ENCODE measurements at places on chromosomes 6 and 20.

DNA sequence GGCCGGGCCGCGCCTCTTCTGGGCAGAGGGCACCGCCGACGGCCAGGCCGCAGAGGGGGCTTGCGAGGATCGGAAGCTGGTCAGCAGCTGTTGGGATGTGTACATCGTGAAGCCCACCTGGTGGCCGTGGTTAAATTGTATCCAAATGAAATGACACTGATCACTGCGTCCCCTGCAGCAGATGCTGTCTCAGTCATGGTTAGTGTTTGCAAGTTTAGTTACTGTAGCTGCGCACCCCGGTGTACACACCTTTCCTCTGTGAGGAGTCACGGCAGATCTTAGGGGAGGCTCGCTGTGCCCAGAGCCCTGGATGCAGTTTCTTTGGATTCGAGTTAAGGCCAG, 653 bp downstream of the NAA20 start:
- no peak for DNase-seq

DNA sequence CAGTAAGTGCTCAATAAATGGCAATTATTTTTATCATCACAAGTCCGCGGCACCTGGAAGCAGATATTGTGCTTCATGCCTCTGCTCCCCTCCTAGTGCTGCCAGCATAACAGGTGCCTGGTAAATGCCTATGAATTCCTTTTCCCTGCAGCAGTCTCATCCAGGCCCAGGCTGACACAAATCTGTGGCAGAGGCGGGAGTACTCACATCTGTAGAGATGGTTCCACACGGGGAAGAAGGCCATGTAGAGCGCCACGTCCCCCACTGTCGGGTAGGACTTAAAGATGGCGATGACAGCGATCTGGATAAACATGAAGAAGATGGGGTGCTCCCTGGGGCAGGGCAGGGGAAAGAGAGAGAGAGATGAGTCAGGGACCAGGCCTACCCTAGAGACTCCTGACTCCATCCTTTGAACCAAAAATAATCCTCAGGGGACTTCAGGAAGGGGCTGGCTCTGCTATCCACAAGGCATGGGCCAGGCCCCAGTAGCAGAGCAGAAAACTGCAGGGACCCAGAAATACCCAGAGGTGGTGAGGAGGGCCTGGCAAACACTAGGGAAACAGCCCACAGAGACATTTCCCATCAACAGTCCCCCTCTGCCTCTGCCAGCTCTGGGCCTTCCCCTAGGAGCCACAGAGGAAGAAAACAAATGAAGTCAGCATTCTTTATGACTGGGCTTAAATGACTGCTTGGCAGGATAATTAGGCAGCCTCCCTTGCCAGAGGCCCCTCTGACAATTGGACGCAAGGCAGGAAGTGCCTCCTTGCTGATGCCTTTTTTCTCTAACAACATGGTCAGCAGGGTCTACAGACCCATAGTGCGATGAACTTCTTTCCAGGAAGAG, 23.0 kb downstream of the MAP1LC3A start:
- no peak for DNase-seq

DNA sequence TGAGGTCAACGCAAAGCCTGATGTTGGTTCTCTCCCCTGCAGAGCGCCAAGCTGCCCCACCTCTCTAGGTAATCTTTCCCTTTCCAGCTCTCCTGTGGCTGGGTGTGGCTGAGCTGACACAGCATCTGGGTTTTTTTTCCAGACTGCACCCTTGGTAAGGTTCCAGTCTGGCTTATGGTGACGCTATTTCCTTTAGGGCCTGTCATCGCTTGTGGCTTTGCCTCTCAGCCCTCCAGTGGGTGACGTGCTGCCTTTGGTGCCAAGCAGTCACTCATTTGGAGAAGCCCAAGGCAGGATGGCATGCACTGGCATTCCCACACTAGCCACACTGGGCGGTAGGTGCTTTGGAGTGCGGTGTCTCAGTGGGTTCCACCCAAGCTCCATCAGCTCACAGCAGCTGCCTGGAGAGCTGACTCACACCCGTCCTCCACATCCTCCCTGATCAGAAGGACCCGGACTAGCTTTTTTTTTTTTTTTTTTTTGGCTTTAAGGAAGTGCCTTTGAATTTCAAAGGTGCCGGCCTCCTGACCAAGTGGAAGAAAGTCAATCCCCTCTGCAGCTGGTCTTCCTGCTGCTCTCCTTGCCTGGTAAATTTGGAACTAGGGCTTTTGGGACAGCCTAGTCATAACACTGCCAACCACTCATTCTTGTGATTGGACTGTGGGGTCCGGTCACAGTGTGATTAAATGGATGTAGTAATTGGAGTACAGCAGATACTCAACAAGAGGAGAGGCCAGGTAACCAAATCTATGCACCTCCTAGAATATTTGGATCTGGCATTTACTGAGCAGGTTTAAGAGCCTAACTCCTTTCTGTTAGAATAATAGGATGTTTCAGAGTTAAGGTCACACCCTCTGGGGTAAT, 153.6 kb downstream of the CD83 start:
- no peak for DNase-seq

DNA sequence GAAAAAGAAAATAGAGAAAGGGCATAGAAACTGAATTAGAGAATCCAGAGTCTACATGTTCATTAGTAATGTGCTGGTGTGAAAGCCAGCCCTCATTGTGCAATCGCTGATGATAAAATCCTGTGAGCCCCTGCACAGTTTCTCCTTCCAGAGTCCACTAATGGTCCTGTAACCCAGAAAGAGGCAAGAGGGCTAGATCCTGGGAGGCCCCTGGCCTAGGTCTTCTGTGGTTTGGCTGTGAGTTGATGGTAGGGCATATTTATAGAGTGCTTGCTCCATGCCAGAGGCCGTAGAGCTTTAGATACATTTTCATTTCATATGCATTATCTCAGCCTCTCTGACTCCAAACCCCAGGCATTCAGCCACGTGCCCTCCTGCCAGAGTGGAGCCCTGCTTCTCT, 94.9 kb upstream of the MTHFD1L start:
- DNase-seq, result no peak

GRCh38 chr20:16441546-16442164, 131.6 kb downstream of the KIF16B start:
- no peak for DNase-seq

DNA sequence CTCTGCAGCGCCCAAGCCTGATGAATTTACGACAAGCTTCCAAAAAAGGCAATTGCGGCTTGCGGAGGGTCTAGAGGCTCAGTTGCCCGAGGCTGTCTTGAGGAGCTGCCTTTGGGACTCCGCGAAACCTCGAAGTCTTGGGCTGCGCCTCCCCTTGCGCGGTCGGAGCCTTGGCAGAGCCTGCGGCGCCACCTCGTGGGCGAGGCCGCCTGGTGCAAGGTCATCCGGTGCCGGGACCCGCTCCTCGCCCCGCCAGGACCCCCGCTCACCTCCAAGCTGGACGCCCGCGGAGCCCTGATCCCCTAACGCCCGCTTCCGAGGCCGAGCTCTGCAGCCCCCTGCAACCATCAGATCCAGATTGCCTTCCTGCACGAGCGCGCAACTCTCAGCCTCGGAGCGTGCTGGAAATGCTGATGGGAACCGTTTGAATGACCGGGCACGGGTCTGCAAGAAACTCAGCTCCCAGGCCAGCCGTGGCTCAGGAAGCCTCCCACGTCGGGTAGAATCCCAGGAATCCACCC, 14.9 kb upstream of the FAM210B start:
- peak; percentile 57 for DNase-seq

- no peak for DNase-seq
Observed at GRCh38 chr6:27066381-27066780, 181.1 kb upstream of the PRSS16 start.

- DNase-seq, result no peak
Observed at GRCh38 chr20:9323622-9324021, 190.8 kb upstream of the LAMP5 start.

- DNase-seq, result no peak
Observed at GRCh38 chr6:126069449-126069848, 83.1 kb downstream of the TRMT11 start.

DNA sequence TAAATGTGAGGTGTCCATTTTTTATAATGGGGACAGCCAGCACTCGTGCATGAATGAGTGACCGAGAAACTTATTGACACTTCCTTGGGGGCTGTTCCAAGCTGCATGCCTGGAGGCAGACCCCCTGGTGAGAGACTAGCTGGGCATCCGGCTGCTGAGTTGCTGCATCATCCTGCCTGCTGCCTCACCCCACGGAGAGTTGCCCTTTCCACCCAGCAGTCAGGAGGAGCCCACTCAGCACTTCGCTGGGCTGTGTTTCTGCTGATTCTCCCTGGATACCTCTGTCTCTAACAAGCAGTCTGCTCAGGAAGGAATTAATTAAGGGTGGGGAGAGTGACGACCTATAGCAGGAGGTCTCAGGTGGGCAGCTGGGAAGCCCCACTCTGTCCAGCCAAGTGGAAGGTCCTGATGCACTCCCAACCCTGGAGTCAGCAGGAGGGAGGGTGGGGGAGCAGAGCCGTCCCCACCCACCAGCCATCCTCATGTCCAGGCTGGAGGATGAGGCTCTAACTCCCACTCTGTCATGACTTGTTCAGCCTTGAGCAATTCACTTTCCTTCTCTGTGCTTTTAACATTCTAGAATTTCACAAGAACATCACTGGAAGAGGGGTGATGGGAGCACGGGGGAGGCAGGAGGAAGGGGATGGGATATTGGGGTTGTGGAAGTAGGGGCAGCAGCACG, 177.3 kb downstream of the LRFN2 start:
- DNase-seq, result no peak

DNA sequence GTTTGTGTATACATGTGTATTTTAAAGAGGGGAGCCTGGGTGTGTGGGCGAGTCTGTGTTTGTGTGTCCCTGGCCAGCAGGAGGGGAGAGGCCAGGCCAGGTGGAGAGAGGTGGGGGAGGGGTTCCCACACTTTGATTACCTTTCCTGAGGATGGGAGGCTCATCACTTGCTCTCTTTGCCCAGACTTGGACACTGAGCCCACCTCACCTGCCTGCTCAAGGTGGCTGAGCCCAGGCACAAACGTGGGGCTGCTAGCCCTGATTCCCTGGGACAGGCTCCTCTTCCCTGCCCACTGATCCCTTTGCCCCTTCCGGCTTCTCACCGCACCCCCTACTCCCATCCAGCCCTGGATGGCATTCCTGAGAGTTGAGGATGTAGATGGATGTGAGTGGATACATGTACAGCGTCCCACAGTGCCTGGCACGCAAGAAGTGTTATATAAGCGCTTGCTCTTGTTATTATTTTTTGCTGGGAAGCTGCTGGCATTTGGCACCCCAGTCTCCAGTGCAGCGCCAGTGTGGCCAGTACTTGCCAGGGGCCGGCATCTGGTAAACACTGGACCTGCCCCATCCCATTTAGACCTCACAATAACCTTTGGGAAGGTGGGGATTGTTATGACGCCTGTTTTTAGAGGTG, 2.7 kb downstream of the CEBPB start:
- no peak for DNase-seq

DNA sequence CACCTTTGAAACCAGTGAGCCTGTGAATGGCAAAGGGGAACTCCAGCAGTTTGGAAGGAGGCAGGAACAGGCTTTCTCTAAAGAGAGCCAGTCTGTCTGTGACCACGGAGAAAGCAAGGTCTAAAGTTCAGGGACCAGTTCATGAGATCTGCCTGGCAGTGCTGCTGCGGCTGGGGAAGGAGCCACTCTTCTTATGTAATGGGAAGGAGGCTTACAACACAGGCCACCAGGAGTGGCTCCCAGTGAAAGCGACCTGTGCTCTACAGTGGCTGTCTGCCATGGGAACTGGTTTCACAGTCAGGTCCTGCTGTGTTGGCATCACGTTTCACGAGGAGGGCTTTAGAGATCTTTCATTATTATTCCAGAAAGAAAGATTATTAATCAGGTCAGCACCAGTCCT, 291.9 kb upstream of the PRDM1 start:
- DNase-seq, result no peak

GRCh38 chr6:163333701-163334663, 80.5 kb upstream of the QKI start:
- no peak for DNase-seq

DNA sequence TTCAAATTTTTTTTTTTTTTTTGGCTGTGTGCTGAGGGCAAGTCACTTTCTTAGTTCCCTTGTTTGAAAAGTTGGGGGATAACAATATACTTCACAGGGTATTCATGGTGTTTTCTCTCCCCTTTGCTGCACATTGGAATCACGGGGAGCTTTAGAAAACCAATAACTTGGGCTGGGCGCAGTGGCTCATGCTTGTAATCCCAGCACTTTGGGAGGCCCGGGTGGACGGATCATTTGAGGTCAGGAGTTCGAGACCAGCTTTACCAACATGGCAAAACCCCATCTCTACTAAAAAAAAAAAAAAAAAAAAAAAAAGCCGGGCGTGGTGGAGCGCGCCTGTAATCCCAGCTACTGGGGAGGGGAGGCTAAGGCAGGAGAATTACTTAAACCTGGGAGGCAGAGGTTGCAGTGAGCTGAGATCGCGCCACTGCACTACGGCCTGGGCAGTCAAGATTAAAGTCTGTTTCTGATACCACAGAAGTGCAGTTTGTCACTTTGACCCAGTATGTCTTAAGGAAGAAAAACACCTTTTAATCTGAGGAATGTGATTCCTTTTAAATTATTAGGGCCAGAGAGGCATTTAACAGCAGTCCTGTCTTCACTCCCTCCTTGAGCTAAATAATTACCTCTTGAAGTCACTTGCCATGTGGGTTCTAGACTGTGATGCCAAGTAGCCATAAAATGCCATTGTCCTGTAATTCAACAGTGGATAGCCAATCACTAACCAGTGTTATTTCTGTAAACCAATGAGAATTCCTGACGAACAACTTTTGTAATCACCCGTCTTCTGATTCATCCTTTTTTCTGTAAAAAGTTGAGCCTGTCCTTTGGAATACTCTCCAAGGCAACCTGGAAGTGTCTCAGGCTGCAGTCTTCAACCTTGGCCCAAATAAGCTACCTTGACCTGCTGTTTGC, 16.1 kb downstream of the SRSF3 start:
- DNase-seq, result no peak

- DNase-seq, result no peak
Observed at GRCh38 chr6:165573671-165574070, 89.4 kb downstream of the PDE10A start.

DNA sequence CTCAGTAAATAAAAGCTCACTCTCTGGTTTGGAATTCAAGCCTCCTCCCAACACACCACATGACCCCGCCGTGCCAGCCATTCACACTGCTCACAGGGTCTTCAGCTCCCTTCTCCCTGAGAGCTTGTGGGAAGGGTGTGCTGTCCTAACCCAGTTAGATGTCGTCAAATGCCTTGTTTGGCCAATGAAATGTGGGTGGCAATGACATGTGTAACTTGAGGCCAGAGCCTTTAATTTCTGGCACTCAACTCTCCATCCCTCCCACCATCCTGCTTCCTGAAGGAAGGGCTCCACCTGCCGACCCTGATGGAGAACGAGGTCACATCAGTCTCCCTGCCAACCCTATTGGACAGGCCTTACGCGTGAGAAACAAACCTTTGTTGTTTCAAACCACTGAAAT, 224.5 kb upstream of the AGPAT4 start:
- no peak for DNase-seq

DNA sequence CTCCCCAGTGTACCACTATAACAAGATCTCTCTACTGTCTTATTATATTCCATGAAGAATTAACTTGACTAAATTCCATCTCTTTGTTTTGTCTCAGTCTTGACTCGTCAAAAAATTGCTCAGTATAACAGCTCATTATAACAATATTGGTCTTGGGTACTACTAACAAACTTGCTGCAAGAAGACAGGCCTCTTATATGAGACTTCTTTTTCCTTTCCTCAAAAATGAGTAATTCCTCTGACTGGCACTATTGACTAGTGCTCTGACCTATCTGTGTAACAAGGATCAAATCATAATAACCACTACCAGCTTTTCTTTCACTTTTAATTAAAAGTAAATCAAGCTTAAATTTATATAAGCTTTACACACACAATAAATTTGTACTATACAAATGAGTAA, 91.3 kb upstream of the THEMIS start:
- no peak for DNase-seq

Data from right forelimb (tissue), 1 donor.